ENCODE measurements at places on chromosomes 7 and 10.
A peak's percentile ranks its signal among the peaks of the same experiment; 100 is the strongest.

DNA sequence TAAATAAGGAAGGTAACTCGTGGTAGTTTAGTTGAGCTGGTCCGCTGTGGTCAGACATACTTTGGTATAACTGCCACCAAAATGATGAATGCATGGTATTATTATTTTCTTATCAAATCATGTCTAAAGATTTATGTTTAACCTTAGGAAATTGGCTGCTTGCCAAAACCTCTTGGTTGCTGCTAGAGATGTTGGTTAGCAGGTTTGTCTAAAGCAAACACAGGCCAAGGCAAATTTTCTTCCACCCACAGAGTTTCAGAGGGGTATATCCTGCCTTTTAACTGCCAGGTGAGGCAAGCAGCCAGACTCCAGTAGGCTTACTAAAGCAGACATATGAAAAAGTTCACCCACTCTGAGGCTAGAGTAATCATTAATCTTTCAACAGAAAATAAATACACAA lies 101.4 kb downstream of the SEMA3E start:
- no peak for DNase-seq

GRCh38 chr10:86298501-86299001 lies 68.0 kb downstream of the GRID1 start:
- DNase-seq: no peak

DNA sequence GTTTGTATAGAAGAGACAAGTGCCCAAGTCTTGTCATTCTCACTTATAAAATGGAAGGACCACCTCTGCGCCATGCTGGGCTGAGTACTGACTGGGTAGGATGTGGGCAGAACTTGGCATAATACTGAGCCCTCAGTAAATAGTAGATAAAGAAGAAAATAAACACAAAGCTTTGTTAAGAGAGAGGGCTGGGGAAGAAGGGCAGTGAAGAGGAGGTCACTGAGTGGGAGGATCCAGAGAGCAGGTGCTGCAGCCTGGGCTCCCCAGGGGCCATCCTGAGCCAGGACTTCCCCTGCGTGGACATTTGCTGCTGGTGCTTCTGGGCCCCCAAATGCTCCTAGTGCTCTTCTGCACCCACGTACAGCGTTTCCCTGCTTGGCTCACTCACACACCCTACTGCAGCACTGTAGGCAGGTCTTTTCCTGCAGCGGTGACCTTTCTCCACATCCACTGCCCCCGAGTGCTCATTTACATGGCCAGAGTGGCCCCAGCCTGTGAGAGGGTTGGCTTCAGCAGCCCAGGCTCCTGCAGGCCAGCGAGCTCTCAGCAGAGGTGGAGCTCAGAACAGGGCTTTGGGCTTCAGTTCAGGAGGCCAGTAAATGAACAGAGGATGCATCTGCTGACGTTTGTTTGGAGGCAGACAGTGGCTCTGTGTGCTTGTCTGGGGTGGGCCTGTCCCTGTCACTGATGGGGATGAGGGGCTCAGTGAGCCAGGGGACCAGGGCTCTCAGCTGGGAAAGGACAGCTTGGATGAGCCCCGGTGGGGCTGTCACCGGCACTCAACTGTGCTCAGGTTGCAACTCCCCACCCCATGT lies 164.6 kb downstream of the ADARB2 start:
- no peak for DNase-seq

DNA sequence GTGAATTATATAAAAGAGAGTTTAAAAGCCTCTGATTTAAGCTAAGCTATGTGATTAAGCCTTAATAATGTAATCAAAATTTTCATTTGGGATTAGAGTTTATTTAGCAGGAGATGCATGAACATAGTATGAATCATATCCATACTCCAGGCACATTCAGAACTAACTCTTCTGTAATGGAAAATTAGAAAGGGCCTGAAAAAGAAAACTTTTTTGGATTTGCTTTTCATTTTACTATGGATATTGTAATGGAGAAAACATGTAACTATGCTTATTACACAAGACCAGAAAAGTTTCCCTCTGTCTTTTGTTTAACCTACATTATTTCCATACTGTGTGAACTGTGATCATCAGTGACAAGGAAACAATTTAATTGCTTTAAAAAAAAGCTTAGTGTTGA lies 22.0 kb downstream of the TES start:
- DNase-seq: no peak

DNA sequence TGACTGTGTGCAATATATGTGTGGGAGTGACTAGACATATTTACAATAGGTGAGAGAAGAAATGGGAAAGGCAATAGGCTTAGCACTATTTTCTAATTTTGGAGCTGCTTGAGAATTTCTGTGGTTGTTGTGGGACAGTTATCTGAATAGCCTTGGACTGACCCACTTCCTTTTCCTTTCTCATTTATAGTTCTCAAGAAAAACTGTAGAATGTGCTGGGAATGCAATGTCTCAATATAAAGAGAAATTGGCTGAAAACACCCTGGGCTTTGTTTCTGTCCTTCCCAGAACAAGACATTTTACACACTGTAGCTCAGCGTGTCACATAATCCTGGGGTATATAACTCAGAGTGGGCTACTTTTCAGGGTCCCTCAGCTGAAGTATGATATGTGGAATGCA lies 153.0 kb upstream of the RHOBTB1 start:
- DNase-seq: no peak

DNA sequence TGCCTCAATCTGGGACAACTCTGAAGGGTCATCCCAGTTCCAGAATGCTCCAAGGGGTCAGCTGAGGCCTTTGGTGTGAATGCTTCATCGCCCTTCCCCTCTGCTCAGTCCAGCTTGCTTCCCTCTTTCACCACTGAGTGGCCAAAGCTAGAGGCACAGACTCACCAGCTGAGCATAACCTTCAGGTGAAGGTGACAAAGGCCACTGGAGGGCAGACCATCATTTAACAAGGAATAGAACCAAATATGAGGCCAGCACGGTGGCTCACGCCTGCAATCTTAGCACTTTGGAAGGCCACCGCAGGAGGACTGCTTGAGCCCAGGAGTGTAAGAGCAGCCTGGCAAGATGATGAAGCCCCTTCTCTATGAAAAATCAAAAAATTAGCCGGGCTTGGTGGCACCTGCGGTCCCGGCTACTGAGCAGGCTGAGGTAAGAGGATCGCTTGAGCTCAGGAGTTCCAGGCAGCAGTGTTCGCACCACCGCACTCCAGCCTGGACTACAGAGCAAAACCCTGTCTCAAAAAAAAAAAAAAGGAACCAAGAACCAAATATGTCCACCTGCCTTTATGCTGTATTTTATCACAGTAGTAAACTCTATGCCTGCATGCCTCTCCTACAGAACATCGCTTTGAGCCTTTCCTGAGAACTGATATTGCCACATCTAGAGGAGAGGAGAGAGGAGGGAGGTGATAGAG lies 13.4 kb downstream of the PRKAG2 start:
- no peak for DNase-seq

DNA sequence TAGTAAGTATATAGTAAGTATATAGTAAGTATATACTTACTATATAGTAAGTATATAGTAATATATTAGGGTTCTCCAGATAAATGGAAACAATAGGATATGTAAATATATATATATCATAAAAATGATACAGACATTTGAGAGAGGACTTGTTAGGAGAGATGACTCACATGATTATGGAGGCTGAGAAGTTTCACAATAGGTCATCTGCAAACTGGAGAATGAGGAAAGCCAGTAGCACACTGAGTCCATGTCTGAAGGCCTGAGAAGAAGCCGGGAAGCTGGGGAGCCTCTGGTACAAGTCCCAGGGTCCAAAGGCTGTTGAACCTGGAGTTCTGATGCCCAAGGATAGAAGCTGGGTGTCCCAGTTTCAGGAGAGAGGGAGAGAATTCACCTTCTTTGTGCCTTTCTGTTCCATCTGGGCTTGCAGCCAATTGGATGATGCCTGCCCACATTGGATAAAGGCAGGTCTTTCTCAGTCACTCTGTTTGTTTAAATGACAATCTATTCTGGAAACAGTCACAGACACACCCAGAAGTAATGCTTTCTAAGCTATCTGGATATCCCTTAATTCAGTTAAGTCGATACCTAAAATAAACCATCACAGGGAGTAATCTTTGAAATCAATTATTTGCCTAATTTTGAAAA lies 205.5 kb upstream of the CDC14C start:
- DNase-seq: peak; percentile 22

- DNase-seq: no peak
Observed at GRCh38 chr10:131700506-131700905, 200.3 kb upstream of the PPP2R2D start.

- peak; percentile 96 for DNase-seq
Observed at GRCh38 chr7:142583446-142583845, 165.8 kb upstream of the PRSS1 start.

DNA sequence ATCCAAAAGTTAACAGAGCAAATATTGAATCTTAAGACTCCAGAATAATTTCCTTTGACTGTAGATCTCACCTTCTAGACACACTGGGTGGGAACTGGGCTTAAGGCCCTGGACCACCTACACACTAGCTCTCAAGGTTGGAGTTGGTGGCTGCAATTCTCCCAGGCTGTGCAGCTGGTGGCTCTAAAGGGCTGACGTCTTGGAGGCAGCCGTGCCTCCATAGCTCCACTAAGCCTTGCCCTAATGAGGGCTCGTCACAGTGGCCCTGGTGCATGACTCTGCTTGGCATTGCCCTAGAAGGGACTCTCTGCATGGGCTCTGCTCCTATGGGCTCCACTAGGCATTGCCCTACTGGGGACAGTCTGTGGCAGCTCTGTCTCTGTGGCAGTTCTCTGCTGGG lies 1005.2 kb downstream of the CCSER2 start:
- no peak for DNase-seq

GRCh38 chr7:139242741-139243281 lies 11.8 kb downstream of the UBN2 start:
- no peak for DNase-seq

DNA sequence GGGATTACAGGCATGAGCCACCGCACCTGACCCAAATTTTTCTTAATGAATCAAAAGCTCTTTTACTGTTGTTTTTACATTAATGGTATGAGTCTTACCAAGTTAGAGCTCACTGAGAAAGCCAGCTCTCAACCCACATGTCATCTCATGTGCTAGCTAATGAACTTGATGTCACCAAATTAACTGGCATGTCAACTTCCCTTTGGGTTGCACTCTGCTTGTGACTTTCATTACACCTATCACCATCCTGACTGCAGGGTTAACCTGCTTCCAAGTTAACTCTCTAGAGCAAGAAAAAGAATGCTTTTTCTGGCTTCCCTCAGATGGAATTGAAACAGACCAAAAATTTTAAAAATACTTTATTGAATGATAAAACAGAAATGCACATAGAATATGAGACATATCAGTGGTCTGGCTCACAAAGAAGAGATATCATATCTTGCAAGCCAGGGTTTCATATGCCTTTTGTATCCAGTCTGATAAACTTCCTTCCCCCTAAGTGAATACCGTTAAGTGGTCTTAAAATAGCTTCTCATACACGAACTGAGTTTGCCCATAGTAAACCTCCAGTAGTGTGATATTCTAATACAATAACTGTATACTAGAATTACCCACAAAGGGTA lies 42.9 kb upstream of the TRIM24 start:
- DNase-seq: no peak

- no peak for DNase-seq
Observed at GRCh38 chr7:105849122-105849855, 27.1 kb downstream of the ATXN7L1 start.

DNA sequence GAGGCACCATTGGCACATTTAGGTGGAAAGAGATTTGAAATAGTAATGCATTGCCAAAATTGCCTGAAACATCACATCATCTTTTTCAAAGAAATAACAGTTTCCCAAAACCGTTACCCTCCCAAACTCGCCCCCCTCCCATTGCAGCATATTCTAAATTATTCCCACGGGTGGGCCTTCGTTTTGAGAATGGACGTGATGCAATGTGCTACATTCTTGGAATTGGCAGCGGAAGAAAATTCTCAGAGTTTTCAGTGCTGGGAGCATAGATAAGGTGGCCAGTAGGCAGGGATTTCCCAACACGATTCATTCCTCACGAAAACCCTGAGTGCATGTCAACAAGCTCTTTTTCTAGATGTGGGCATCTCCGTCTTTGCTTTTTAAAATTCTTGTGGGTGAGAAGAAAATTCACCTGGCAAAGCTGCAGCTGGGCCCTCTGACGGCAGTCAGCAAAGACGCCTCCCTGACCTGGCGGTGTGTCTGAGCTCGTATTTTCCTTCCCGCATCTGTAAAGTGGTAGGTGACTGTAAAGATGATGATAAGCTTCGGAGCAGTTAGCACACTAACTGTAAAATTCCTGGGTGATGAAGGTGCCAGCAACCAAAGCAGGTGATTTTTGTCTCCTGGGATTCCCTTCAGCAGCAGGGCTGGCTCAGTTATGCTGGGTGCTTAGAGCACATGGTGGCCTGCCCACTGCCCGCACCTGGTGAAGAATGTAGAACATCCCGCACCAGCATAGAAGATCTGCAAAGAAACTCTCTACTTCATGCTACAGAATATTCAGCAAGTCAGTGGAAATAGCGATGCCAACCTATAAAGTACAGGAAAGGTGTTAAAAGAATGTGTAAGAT lies 141.9 kb upstream of the KLF6 start:
- DNase-seq: no peak

DNA sequence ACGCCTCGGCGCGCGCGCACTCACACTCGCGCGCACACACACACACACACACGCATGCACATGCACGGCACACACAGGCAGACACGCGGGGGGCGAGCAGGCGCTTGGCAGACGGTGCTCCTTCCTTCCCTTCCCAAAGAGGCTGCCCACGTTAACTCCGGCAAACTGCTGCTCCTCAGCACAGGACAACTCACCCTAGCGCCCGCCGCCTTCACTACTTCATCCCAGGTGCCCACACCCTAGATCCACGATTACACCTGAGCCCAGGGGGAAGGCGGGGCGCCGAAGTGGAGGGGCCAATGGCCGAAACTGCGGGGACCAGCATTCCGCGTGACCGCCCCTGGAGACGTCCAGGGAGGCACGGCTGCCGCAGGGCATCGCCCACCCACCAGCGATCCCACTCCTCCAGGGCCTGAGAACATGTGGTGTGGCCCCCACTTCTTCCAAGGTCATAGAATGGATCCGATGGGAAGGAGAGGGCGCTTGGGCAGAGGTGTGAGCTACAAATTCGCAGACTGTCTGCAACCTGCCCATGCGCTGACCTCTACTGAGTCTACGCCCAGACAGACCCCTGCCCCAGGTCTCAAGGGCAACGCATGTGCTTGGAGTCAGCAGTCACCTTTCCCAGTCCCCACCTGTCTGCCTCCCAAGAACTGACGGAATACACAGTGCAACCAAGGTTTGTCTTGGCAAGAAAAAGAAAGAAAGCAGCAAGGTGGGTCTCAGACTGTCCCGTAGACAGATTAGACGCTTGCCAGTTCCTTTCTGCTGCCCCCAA lies 74.6 kb downstream of the CALN1 start:
- no peak for DNase-seq

GRCh38 chr10:97547271-97547600 lies 25.3 kb upstream of the ANKRD2 start:
- DNase-seq: peak; percentile 13

- no peak for DNase-seq
Observed at GRCh38 chr7:17333221-17333620, 34.8 kb downstream of the AHR start.

DNA sequence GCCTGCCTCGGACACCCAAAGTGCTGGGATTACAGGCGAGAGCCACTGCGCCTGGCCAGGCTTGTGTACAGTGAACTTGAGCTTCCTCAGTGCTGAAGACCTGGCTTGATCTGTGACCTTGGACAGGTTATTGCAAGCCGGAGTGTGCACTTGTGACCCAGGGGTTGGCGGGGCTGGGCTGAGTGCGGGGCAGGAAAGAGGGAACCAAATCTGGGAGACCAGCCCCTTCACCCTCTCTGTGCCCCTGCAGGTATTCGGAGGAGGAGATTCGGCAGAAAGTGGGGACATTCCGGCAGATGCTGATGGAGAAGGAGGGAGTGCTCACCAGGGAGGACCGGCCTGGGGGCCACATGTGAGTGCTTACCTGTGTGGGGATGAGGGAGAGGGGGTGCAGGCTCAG lies 46.2 kb downstream of the SRRM3 start:
- no peak for DNase-seq

GRCh38 chr7:123201901-123202300 lies 2.1 kb upstream of the SLC13A1 start:
- no peak for DNase-seq
